ENCODE measurements at places on chromosomes 1 and 21. TPM values are rescaled to one million over a fixed set of nuclear protein-coding genes. Genes with fewer than 3 reads are reported as not detected.

The SYT6 gene
- not detected for total RNA-seq

The SPRR1B gene
- not detected for total RNA-seq

The ZYG11B gene
- 8.4 TPM for total RNA-seq

The NDC1 gene
- total RNA-seq = 38.2 TPM

The C2CD2 gene
- 10.2 TPM for total RNA-seq

The CNKSR1 gene
- total RNA-seq = 4.7 TPM

The PTBP2 gene
- 19.7 TPM for total RNA-seq

The RABIF gene
- 13.4 TPM for total RNA-seq

The GBP1 gene
- 39.5 TPM for total RNA-seq

The DEPDC1 gene
- total RNA-seq = 11.3 TPM

The DMRTA2 gene
- not detected for total RNA-seq

The TMEM81 gene
- 2.6 TPM for total RNA-seq

The DIRAS3 gene
- total RNA-seq = not detected

The CDC7 gene
- total RNA-seq = 23.1 TPM

The CHIT1 gene
- 0.52 TPM for total RNA-seq

The RGS8 gene
- not detected for total RNA-seq

The FCRLA gene
- total RNA-seq = not detected

The PRAMEF5 gene
- not detected for total RNA-seq

The CXADR gene
- total RNA-seq = 0.18 TPM

The FAM131C gene
- 0.57 TPM for total RNA-seq

The ICOSLG gene
- total RNA-seq = 6.4 TPM

Data from activated T-helper 1 cell treated with anti-CD3 and anti-CD28 coated beads, Interleukin-12 subunit alpha, Interleukin-12 subunit beta, Interleukin-2, Interleukin-4 antibody, amounts not matched to agents 30 ng/mL and 10 ng/mL and 1 ng/mL, durations not matched to agents 14 hours and 24 hours and 36 hours (primary cell).